Epithelial cell of alveolus of lung (primary cell): ENCODE measurements at places on chromosomes 2 and 18. TPM values are rescaled to one million over a fixed set of nuclear protein-coding genes. Genes with fewer than 3 reads are reported as not detected.

The LYPD1 gene
- total RNA-seq, result 0.64 and 26.1 TPM in 2 replicates

The SALL3 gene
- total RNA-seq, result 1.3 TPM in 1 of 2 replicates, not detected in the other

The SERPINB3 gene
- total RNA-seq, result under 0.01 TPM in 1 of 2 replicates, not detected in the other

The MAP2 gene
- 4.6 and 6.2 TPM in 2 replicates for total RNA-seq

The OR6B2 gene
- total RNA-seq, result not detected in 2 replicates
